ENCODE measurements at places on chromosomes 1 and 21. TPM values are rescaled to one million over a fixed set of nuclear protein-coding genes. Genes with fewer than 3 reads are reported as not detected.

Gene SLC30A10
- 0.71 TPM for total RNA-seq

Gene TRPM2
- total RNA-seq: 0.89 TPM

DNA sequence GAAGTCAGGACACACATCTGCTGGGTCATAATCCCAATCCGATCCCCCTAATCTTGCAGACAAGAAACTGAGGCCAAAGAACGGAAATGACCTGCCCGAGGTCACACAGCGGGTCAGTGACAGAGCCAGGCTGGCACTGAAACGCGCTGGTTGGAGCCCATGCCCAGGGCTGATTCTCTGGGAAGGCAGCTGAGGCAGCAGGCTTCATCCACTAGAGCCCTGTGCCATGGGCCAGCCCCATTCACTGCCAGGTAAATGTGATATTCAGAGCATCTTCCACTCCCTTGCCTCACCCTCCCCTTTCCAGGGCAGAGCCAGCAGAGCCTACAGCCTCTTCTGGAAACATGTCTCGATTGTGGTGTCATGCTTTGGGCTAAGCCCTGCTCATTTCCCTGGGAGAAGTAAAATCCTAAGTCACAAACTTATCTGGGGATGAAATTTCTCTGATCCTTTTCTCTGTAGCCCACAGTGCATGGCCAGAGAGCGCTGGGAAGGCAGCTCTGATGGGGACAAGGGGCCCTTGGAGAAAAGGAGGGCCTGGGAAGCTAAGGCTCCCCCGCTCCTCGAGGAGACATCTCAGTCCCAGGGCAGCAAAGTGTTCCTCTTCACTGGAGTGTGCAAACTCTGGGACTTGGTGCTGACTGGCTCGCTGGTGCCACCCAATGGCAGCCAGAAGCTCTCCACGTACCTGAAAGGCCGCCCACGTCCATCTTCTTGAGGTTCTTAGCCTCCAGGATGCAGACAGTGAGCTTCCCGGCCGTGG, 110.4 kb downstream of the SYT2 start:
- DNase-seq: peak; percentile 79

GRCh38 chr21:17612565-17613241, at the start of gene BTG3:
Gene BTG3 (minus strand): TSS chr21:17612901. CDS start chr21:17609144, 3,757 bp downstream.
- DNase-seq: peak; percentile 95

DNA sequence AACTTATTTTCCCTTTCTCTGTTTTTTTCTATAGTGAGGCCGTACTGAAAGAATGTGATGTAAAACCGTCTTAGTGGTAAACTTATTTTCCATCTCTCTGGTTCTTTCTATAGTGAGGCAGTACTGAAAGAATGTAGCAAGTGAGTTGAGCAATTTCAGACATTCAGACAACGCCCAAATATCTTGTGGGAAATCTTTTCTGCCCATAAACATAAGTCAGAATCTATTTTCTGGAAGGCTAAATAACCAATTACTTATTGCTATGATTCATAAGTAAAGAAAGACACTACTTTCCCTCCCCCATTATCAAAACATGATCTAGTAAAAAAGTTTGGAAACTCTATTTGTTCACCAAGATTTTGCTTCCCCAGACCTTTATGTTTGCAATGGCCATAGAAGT, 18.8 kb upstream of the SCCPDH start:
- DNase-seq: peak; percentile 83
